ENCODE measurements at places on chromosomes 2 and 18. TPM values are rescaled to one million over a fixed set of nuclear protein-coding genes. Genes with fewer than 3 reads are reported as not detected.

GRCh38 chr18:26865557-26865956, at the start of gene AQP4:
Gene AQP4, minus strand, starts transcription at chr18:26865707. Its CDS starts 18 bp downstream, at chr18:26865689.
- H3K4me1 ChIP-seq, result no peaks in the 10 kb centered on the region
- H3K27me3 ChIP-seq, result peaks cover 9% of the 10 kb centered on the region
- H3K4me3 ChIP-seq, result no peak within 1 kb of the TSS
- H3K36me3 ChIP-seq, result no peaks in the 10 kb centered on the region
- DNase-seq, result no peak

GRCh38 chr2:131521961-131522781, 5.5 kb upstream of the CCDC74A start:
- H3K4me1 ChIP-seq, result peaks cover 2% of the 10 kb centered on the region
- DNase-seq, result no peak
- H3K27ac ChIP-seq, result no peak overlapping the region
- H3K36me3 ChIP-seq, result peaks cover 13% of the 10 kb centered on the region
- H3K4me3 ChIP-seq, result no peak overlapping the region

GRCh38 chr2:45070113-45070652, 60.9 kb upstream of the SIX2 start:
- H3K4me3 ChIP-seq, result no peak overlapping the region
- peaks cover 14% of the 10 kb centered on the region for H3K27me3 ChIP-seq
- H3K27ac ChIP-seq, result no peak overlapping the region
- DNase-seq, result no peak
- H3K36me3 ChIP-seq, result no peaks in the 10 kb centered on the region
- no peaks in the 10 kb centered on the region for H3K4me1 ChIP-seq

DNA sequence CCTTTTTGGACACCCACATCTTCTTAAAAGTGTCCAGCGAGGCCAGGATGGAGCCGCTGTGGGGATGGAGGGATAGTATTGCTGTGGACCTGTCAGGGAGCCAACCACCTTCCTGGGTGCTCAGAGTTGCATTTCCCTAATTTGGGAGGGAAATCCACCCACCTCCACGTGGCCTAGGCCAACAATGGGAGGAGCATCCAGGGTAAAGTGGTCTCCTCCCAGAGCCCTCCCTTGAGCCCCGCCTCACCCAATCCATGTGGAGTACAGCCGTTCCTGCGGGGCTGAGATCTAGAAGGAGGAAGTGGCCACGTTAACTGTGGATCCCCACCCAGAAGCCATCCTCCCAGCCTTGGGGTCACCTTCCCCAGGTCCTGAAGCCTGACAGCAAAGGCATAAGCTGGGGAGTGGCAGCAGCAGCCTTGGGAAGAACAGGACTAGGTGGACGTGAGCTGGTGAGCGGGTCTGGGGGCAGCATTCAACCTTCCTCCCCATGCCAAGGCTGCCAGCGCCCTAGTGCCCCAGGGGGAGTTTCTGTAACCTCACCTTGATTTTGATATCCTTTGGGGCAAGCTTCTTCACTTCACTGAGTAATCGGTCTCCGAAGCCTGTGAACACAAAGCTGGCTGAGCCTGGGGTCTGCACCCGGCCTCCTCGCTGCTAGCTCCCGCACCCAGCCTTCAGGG, 6.8 kb downstream of the ACTR1B start:
- no peak for DNase-seq
- no peak overlapping the region for H3K27ac ChIP-seq
- no peaks in the 10 kb centered on the region for H3K27me3 ChIP-seq
- no peak overlapping the region for H3K4me3 ChIP-seq
- peaks cover 47% of the 10 kb centered on the region for H3K36me3 ChIP-seq

The PCARE gene
- total RNA-seq, result not detected

The CMPK2 gene
- 6.8 TPM for total RNA-seq

The PARD3B gene
- total RNA-seq, result 0.70 TPM

All from activated CD4-positive, alpha-beta memory T cell treated with anti-CD3 and anti-CD28 coated beads for 36 hours (primary cell).